ENCODE measurements at places on chromosomes 3 and 15.
A peak's percentile ranks its signal among the peaks of the same experiment; 100 is the strongest.

- DNase-seq: no peak
These were observed 170.2 kb upstream of the TPRG1 start for GRCh38 chr3:189001559-189001958.

- no peak for DNase-seq
These were observed 6.6 kb upstream of the CPN2 start for GRCh38 chr3:194357681-194358080.

DNA sequence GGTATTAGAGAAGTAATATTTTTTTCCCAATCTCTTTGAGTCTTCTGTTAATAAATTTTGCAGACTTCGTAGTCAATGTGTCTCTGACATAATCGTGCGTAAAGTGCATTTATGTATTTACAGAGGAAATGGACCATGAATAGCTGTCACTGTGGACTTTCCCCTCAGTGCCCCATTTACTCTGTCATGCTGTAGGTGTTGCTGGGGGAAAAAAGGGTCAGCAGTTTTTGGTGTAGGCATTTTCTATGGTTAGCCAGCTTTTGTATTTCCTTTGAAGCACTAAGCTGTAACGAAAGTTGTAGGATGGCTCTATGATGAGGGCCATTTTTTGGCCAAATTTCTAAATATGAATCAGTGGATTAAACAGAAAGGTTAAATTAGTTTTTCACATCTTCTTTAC, 598.4 kb downstream of the FGF12 start:
- no peak for DNase-seq

DNA sequence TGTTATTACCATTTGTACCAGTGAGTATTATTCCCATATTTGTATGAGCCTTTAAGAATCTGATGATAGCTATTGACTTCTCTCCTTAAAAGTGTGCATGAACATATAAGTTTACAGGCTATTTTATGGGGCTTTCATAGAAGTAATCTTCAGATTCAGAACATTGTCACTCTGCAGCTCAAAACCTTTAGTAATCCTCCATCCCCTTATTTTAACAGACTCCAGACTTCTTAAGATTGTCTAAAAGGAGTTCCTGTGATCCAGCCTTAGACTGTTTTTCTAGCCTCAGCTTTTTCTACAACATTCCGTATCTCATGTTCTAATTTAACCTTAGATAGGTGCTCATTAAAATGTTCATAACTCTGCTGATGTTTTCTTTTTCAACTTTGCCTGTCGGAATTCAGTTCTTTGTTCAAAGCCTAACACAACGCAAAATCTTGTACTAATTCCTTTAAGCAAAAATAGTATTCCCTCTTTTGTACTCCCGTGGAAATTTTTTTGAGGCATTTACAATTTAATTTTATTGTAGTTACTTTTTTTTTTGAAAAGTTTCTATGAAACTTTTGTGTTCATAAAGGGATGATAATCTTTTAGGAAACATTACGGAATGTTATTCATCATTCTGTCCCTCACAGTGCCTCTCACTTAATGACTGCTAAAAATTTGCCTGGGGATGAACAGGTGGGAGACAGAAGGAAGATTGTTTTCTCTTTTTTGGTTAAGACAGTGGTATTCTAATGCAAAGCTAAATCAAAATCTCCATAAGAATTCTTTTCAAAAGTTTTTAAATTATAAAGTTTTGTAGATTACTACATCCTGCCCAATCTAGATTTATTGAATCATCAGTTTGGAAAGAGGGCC, 38.7 kb upstream of the UTS2B start:
- no peak for DNase-seq

- peak; percentile 68 for DNase-seq
These were observed 144.4 kb downstream of the DNAJB8 start for GRCh38 chr3:128322030-128323022.

DNA sequence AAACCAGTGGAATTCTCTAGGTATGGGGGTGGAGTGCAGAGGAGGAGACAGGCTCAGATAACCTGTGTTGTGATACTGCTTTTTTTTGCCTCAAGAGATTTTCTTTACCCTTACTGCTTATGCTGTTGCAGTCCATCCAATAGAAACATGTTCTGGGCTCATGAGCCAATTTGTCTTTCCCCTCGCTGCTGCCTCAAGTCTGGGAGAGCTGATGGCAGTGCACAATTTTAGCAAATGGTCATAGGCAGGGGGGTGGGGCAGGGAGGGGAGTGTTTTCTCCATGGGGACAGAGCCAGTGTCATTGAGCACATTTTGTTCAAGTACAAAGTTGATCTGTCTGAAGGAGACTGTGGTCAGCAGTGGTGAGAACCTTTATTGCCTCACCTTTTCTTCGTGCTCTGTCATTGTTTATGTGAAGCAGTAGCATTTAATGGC, 134.9 kb downstream of the MBNL1 start:
- no peak for DNase-seq

GRCh38 chr3:100097919-100098783, 16.1 kb downstream of the FILIP1L start:
- no peak for DNase-seq

- DNase-seq: no peak
These were observed 30.8 kb downstream of the LARP6 start for GRCh38 chr15:70823196-70823595.

DNA sequence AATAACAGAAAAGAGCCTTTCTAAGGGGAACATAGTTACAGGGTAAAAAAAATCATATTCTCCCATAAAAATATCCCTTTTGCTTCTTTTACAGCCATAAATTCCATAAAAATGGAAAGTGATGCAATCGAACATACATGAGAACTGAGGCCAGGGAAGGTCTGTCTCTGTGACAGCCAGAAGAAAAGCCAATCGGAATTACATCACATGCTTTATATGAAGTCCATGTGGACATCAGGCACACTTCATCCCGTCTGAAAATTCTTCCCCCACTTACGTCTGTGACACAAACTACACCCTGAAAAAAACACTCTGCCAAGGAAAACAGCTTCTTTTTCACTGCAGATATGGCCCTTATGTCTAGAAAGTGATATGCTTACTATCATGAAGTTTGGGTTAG, 323.5 kb downstream of the ERC2 start:
- DNase-seq: no peak

DNA sequence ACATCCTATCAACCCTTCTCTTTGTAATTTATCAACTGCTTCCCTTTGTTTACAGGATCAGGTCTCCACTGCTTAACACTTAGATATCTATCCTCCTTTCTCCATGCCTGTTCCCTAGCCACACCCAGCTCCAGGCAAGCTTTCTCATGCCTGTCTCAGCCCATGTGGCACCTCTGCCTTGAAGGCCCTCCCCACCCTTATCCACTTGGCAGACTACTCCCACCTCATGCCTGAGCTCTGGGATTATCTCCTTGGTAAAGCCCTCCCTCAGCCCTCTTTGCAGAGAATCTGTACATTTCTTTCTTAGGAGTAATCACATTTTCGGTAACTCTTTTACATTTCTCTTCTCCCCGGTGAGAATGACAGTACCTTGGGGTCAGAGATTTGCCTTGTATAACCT, 96.0 kb downstream of the ATP1B3 start:
- DNase-seq: no peak

- DNase-seq: no peak
These were observed 25.7 kb upstream of the GALNT15 start for GRCh38 chr3:16148783-16149182.

- DNase-seq: peak; percentile 23
These were observed 31.8 kb downstream of the FSTL1 start for GRCh38 chr3:120418866-120419490.

- no peak for DNase-seq
These were observed 6.5 kb upstream of the PLSCR1 start for GRCh38 chr3:146550743-146551510.

DNA sequence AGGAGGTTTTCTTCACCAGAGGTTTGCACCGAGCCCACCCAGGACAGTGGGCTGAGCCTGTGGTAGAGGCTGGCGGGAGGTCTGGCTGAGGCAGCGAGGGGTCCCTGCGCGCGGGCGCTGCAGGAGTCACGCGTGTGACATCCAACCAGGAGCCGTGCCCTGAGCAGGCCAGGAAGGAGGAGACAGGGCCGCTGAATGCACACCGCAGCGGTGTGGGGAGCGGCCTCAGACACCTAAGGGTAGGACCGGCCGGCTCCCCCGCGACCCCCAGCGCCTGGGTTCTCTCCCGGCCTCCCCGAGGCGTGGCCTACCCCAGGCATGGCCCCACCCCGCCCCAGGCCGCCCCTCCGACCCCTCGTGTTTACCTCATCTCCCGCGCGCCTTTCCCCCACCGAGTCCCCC, 412 bp downstream of the SLC41A3 start:
- peak; percentile 46 for DNase-seq

- no peak for DNase-seq
These were observed 38.8 kb downstream of the DNAJC13 start for GRCh38 chr3:132456136-132456535.
